T-cell (primary cell): ENCODE measurements at places on chromosomes 6 and 20.

- no peak overlapping the region for H3K27ac ChIP-seq
- no peaks in the 10 kb centered on the region for H3K27me3 ChIP-seq
- no peaks in the 10 kb centered on the region for H3K4me1 ChIP-seq
- no peak for DNase-seq
- H3K4me3 ChIP-seq = no peak overlapping the region
These were observed 276.7 kb downstream of the ADGRB3 start for GRCh38 chr6:68911811-68912210.

DNA sequence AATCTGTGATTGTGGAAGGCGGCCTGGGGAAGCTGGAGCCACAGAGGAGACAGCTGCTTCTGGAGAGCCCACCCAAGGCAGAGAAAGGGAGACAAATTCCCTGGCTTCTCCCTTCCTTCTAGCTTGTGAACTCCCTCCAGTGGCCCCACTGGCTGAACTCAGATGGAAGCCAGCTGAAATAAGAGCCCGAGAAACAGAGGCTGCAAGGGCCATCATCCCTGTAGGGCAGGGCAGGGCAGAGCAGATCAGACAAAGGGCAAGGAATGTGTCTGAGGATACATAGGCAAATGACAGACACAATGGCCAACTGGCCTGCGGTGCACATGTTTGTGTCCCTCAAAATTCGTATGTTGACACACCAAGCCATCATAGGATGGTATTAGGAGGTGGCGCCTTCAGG, 25.3 kb downstream of the MDFI start:
- H3K27me3 ChIP-seq = peaks cover 29% of the 10 kb centered on the region
- H3K36me3 ChIP-seq = no peaks in the 10 kb centered on the region
- H3K4me3 ChIP-seq = no peak overlapping the region
- H3K4me1 ChIP-seq = no peaks in the 10 kb centered on the region
- DNase-seq = no peak

- H3K36me3 ChIP-seq = peaks cover 3% of the 10 kb centered on the region
- peaks cover 6% of the 10 kb centered on the region for H3K4me1 ChIP-seq
- H3K27me3 ChIP-seq = no peaks in the 10 kb centered on the region
- no peak for DNase-seq
These were observed 7.0 kb downstream of the PPIL1 start for GRCh38 chr6:36867471-36868224.

DNA sequence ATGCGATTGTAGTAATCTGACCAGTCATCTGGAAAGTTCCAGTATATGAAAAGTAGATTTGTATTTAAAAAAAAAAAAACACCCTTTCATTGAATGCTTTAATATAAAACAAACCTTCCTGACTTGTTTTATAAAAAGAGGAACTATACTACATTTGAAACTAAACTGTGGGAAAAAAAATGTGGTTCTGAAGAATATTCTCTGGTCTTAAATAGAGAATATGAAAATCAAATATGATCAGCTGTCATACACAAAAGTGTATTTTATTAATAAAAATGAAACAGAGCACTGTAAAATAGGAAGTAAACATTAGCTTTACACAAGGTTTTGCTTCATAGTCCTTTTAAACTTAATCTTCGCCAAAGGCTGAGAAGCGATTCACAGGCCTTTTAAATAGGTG, 25.3 kb upstream of the CD83 start:
- H3K36me3 ChIP-seq = no peaks in the 10 kb centered on the region
- H3K4me1 ChIP-seq = peaks cover 2% of the 10 kb centered on the region
- H3K27ac ChIP-seq = no peak overlapping the region
- peaks cover 4% of the 10 kb centered on the region for H3K27me3 ChIP-seq

DNA sequence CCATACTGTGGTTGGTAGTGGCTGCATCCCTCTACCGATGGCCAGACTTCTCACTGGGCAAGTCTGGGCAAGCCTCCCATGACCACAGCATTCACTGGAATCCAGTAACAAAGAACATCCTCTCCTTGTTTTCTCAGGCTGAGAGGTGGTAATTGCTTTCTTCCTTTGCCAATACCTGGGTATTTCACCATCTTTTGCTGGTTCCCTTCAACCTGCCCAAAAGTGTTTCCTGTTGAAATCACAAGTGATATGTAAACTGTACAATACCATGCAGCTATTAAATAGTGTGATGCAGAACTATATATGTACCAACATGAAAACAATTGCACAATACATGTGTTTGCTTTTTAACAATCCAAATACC, at the start of gene PTCHD4:
PTCHD4 (minus strand) TSS at position 55 of the 364 bp plus-strand sequence. CDS start 42,240 bp downstream, outside the sequence.
- no peaks in the 10 kb centered on the region for H3K4me1 ChIP-seq
- H3K27me3 ChIP-seq = no peaks in the 10 kb centered on the region
- no peaks in the 10 kb centered on the region for H3K36me3 ChIP-seq
- DNase-seq = no peak
- no peak within 1 kb of the TSS for H3K27ac ChIP-seq

DNA sequence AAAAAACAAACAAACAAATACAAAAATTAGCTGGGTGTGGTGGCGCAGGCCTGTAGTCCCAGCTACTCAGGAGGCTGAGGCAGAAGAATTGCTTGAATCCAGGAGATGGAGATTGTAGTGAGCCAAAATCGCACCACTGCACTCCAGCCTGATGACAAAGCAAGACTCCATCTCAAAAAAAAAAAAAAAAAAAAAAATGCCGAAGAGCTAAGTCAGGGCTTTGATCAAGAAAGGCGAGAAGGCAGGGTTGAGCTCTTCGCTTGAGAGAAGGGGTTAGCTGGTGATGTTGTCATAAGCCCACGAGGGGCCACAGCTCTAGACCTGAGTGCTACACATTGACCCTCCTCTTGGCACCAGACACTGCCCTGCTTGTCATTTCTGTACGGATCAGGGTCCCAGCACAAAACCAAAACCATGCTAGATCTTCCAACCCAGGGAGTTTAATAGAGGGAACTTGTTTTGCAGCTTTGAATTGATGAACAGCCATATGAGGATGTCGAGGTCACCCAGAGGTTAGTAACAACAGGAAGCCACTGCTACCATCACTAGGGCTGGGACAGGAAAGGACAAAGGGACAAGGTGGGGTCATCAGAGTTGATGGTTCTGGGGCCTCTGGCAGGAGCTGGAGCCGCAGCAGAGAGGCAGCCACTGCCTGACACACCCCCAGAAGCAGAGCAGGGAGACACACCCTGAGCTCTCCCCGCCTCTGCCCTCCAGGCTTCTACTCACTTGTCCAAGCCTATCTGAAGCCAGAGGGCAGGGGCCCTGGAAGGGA, 122.7 kb downstream of the SNX5 start:
- no peaks in the 10 kb centered on the region for H3K36me3 ChIP-seq
- peaks cover 2% of the 10 kb centered on the region for H3K4me1 ChIP-seq
- H3K27me3 ChIP-seq = no peaks in the 10 kb centered on the region
- no peak for DNase-seq
- no peak overlapping the region for H3K27ac ChIP-seq

DNA sequence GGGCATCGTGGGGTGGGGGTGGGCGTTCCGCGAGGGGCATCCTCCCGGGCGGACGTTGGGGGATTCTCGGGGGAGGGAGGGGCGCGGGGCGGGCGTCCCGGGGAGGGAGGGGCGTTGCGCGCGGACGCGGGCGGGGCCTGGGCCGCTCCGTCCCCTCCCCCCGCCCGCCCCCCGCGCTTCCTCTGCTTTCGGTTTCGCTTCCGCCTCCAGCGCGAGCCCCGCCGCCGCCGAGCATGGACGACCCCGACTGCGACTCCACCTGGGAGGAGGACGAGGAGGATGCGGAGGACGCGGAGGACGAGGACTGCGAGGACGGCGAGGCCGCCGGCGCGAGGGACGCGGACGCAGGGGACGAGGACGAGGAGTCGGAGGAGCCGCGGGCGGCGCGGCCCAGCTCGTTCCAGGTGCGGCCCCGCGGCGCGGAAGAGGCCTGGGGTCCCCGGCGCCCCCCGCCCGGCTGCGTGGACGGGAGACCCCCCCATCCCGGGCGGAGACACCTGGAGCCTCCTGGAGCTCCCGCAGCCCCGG, at the start of gene OGFR:
OGFR (plus strand) TSS at position 209 of the 528 bp plus-strand sequence; CDS start at position 234, 25 bp downstream.
- peak within 1 kb of the TSS; percentile 67 for H3K4me3 ChIP-seq
- H3K27me3 ChIP-seq = no peaks in the 10 kb centered on the region
- peak within 1 kb of the TSS; percentile 63 for H3K27ac ChIP-seq
- DNase-seq = peak; percentile 40
- peaks cover 9% of the 10 kb centered on the region for H3K36me3 ChIP-seq

DNA sequence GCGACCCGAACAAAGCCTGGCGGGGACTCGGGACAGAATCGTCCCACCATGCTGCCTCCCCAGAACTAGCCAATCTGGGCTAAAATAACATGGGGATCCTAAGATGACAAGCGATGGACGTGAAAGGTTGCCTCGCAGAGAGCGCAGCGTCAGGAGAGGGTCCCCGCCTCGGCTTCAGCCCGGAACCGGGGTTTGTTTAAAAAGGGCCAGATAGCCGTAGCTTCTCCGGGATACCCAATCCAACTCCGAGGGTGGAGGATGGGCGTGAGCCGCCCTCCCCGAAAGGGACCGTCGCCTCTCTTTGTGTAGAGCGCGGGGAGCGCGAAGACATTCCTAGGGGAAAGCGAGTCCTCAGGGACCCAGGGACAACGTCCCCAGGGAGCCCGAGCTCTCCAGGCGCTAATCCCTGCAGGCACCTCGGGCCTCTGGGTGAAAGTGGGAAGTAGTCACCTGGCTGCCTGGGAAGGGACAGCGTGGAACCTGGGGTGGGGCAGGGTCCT, 643 bp downstream of the CD24 start:
- DNase-seq = no peak
- H3K27ac ChIP-seq = no peak overlapping the region
- H3K4me3 ChIP-seq = peak overlapping the region; percentile 3
- peaks cover 10% of the 10 kb centered on the region for H3K27me3 ChIP-seq
- no peaks in the 10 kb centered on the region for H3K36me3 ChIP-seq
- H3K4me1 ChIP-seq = peaks cover 4% of the 10 kb centered on the region

- H3K36me3 ChIP-seq = no peaks in the 10 kb centered on the region
- H3K4me1 ChIP-seq = peaks cover 17% of the 10 kb centered on the region
- no peak overlapping the region for H3K4me3 ChIP-seq
These were observed 42.3 kb downstream of the YTHDF1 start for GRCh38 chr20:63173552-63174191.

DNA sequence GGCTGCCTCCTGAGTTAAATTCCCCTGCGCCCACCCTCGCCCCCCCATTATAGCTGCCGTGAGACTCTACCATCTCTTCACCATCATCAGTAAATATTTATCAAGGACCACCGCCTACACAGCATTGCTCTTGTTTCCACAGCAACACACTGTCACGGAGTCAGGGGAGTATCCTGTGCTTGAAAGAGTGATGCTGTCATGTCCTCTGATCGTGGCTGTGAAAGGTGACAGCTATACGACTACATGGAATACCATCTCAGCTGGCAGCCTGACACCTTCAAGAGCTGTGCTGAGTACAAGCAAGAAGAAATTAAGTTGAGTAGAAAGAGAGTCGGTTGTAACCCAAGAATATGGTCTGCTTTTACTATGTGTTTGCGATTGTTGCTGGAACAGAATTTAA, 3.4 kb downstream of the PTPRT start:
- H3K4me3 ChIP-seq = no peak overlapping the region
- no peak for DNase-seq
- peaks cover 31% of the 10 kb centered on the region for H3K27me3 ChIP-seq
- H3K27ac ChIP-seq = no peak overlapping the region

GRCh38 chr6:22848121-22848520, 278.8 kb downstream of the HDGFL1 start:
- H3K27me3 ChIP-seq = no peaks in the 10 kb centered on the region
- no peak for DNase-seq
- no peak overlapping the region for H3K4me3 ChIP-seq
- no peaks in the 10 kb centered on the region for H3K36me3 ChIP-seq
- H3K4me1 ChIP-seq = no peaks in the 10 kb centered on the region

DNA sequence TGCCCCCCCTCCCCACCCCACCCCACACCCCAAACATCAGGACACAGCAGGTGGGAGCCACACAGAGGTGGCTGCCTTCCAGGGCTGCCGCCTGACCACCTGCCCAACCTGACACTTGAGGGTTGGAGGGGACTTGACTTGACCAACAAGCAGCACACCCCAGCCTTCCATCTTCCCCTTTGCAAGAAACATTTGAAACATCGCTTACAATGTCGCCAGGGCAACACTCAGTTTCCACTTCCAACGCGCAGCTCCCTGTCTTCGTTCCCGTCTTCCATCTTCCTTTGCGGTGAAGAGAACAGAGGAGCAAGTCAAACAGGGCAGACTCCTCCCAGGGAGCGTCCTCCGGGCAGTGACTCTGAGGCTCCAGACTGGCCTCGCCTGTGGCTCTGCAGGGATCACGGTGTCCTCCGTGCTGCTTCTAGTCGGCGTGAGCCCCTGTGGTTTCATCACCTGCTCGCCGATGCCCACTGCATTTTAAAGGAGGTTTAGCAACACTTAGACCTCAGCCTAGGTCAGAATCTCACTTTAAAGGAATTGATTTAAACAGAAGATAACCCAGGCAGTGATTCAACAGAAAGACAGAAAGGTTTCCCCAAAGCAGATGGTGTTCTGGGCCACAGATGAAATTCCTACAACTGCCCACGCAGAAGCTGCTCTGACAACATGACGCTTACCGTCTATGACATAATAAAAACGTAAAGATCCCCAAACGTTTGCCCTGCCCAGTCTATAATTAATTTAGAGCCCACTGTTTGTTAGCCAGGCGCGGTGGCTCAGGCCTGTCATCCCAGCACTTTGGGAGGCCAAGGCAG, 130.8 kb downstream of the TAF4 start:
- peaks cover 17% of the 10 kb centered on the region for H3K27me3 ChIP-seq
- H3K27ac ChIP-seq = no peak overlapping the region
- H3K4me1 ChIP-seq = no peaks in the 10 kb centered on the region
- H3K4me3 ChIP-seq = no peak overlapping the region
- no peaks in the 10 kb centered on the region for H3K36me3 ChIP-seq
- no peak for DNase-seq

DNA sequence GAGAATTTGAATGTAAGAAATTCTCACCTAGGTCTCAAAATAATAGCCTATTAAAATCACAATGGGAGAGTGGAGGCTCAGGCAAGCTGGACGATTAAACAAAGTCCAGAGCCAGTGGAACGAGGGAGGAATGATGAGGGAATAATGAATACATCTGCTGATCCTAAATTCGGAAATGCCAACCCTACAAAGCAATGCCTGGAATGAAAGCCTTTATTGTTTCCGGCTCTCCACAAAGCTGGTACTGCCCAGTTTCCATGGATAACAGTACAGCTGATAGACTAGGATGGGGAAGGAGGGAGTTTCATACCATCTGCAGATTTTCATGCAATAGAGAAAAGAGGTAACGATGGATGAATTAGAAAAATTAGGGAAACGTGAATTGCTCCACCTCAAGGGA, 356.1 kb downstream of the CBLN4 start:
- H3K27ac ChIP-seq = no peak overlapping the region
- no peaks in the 10 kb centered on the region for H3K27me3 ChIP-seq
- H3K36me3 ChIP-seq = no peaks in the 10 kb centered on the region
- DNase-seq = no peak
- H3K4me1 ChIP-seq = no peaks in the 10 kb centered on the region
- no peak overlapping the region for H3K4me3 ChIP-seq

GRCh38 chr20:7520361-7520760, 419.9 kb downstream of the HAO1 start:
- no peaks in the 10 kb centered on the region for H3K27me3 ChIP-seq
- no peaks in the 10 kb centered on the region for H3K4me1 ChIP-seq
- H3K4me3 ChIP-seq = no peak overlapping the region
- no peak for DNase-seq

DNA sequence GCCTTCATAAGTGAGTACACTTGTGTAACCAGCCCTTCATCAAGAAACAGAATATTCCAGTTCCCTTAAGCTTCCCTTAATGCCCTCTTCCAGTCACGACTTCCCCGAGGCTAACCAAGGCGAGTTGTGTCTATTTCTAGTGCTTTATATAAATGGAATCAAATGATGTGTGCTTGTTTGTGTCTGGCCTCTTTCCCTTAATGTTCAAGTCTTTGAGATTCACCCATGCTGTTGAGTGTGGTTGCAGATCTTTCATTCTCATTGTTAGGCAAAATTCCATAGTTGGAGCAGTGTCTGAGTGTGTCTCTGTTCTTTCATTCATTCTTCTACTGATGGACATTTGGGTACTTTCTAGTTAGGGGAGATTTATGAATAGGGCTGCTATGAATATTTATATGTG, 135.0 kb downstream of the CEBPB start:
- no peak overlapping the region for H3K4me3 ChIP-seq
- no peaks in the 10 kb centered on the region for H3K4me1 ChIP-seq
- no peak for DNase-seq
- no peaks in the 10 kb centered on the region for H3K36me3 ChIP-seq
- H3K27ac ChIP-seq = no peak overlapping the region
